H1 (cell line): ENCODE measurements at places on chromosomes 3 and 15.

GRCh38 chr3:155690921-155691320 is 54.0 kb downstream of the PLCH1 start:
- no peaks in the 10 kb centered on the region for H3K4me1 ChIP-seq
- no peak overlapping the region for H3K27ac ChIP-seq
- H3K4me3 ChIP-seq, result no peak overlapping the region
- DNase-seq, result no peak
- H3K27me3 ChIP-seq, result no peaks in the 10 kb centered on the region

DNA sequence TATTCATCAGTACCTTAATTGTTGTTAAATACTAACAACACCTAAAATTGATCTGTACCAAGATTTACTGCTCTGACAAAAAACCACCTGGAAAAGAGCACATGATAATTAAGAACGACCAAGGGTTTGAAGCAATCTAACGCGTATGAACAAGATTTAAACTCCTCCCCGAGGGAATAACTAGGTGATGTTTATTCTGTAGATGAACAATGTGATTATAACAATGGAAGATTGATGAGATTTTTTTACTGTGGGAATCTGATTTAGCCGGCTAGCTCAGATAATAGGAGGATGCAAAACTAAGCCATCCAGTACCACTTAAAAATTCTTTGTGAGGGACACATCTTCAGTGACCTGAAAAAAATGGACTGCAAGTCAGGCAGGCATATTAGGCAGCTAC is 222.1 kb downstream of the FHIT start:
- H3K36me3 ChIP-seq, result no peaks in the 10 kb centered on the region
- H3K27me3 ChIP-seq, result no peaks in the 10 kb centered on the region
- no peak overlapping the region for H3K4me3 ChIP-seq

DNA sequence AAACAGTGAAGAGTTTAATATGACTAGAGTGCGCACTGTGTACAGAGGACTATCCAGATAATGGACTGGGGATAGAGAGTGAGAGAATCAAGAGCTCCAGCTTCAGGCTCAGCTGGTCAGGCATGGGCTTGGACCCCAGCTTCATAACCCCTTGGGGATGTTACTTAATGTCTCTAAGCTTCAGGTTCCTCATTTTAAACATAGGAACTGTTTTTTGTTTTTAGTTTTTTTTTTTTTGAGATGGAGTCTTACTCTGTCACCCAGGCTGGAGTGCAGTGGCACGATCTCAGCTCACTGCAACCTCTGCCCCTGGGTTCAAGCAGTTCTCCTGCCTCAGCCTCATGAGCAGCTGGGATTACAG is 9.9 kb upstream of the BRPF1 start:
- H3K36me3 ChIP-seq, result no peaks in the 10 kb centered on the region
- H3K4me1 ChIP-seq, result no peaks in the 10 kb centered on the region
- H3K4me3 ChIP-seq, result no peak overlapping the region

DNA sequence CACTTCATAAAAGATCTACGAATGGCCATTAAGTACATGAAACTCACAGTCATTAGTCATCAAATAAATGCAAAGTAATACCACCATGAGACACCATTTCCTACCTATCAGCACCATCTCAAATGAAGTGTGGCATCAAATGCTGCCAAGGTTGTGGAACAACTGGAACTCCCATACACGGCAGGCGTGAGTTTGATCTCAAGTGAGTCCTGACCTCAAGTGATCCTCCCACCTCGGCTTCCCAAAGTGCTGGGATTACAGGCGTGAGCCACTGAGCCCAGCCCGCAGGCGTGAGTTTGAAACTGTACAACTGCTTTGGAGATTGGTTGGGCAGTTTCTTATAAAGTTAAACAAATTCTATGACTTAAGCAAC is 28.8 kb upstream of the HDAC11 start:
- no peaks in the 10 kb centered on the region for H3K36me3 ChIP-seq
- no peaks in the 10 kb centered on the region for H3K27me3 ChIP-seq

DNA sequence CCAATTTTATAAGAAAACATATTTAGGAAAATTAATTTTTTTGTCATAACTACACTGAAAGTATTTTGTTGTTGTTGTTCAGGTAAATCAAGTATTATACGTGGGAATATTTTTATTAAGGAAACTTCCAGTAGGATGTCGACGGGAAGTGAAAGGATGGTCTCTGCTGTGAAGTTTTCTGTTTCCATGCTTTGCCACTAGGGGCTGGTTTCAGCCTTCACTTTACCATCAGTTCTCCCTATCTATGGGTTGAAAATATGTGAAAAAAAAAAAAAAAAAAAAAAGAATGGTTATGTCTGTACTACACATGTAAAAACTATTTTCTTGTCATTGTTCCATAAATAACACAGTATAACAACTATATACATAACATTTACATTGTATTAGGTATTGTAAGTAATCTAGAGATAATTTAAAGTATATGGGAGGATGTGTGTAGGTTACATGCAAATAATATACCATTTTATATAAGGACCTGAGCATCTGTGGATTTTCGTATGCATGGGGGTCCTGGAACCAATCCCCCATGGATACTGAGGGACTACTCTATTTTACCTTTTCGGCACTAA is 136.7 kb downstream of the SMAD6 start:
- H3K27ac ChIP-seq, result no peak overlapping the region
- H3K4me3 ChIP-seq, result no peak overlapping the region
- H3K4me1 ChIP-seq, result peaks cover 10% of the 10 kb centered on the region
- no peak for DNase-seq
- H3K27me3 ChIP-seq, result peaks cover 7% of the 10 kb centered on the region

DNA sequence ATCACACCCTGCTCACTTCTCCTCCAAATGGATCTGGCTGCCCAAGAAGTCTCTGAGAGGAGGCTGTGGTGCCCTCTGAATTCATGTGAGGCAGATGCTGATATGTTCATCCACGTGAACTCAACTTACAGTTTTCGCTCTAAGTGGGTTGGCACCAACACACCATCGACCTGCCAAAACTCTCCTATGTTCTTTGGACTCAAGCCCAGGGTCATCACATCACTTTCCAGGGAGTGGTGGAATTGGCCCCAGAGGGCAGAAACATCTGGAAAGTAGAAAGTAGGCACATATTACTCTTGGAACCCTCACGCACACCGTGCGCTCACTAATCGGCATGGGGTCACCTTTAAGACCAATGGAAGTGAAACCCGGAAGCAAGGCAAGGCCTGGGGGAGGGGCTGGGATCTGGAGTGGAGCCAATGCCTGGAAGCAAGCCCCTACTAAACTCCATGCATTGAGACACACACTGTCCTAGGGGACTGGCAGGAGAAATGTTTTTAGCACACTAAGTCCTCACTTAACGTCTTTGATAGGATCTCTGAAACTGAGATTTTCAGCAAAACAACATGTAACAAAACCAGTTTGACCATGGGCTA is 41.4 kb downstream of the SSUH2 start:
- H3K4me3 ChIP-seq, result no peak overlapping the region
- H3K27me3 ChIP-seq, result no peaks in the 10 kb centered on the region
- H3K27ac ChIP-seq, result no peak overlapping the region
- DNase-seq, result no peak
- H3K36me3 ChIP-seq, result no peaks in the 10 kb centered on the region
- no peaks in the 10 kb centered on the region for H3K4me1 ChIP-seq

GRCh38 chr3:46617941-46618340 is 5.6 kb downstream of the FAM240A start:
- H3K36me3 ChIP-seq, result no peaks in the 10 kb centered on the region
- H3K4me1 ChIP-seq, result peaks cover 5% of the 10 kb centered on the region
- no peak overlapping the region for H3K27ac ChIP-seq
- H3K4me3 ChIP-seq, result no peak overlapping the region

GRCh38 chr15:33022629-33023028 is 171.9 kb downstream of the FMN1 start:
- DNase-seq, result no peak
- no peaks in the 10 kb centered on the region for H3K36me3 ChIP-seq
- no peak overlapping the region for H3K27ac ChIP-seq
- H3K4me1 ChIP-seq, result peaks cover 6% of the 10 kb centered on the region
- H3K27me3 ChIP-seq, result no peaks in the 10 kb centered on the region

DNA sequence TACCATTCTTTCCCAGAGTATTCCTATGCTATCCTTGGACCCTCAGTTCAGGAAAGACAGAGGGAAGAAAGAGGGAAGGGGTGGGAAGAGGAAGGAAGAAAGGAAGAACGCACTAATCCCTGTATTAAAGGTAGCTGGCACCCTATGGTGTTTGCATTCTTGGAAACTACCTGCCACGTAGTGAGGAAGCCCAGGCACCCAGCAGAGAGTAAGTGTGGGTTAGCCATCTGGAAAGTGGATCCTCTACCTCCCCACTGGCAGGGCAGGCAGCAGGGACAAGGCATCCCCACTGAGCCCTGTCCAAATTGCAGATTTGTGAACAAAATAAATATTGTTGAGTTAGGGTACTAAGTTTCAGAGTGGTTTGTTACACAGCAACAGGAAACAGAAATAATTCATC is 8.8 kb downstream of the RBP1 start:
- H3K27ac ChIP-seq, result no peak overlapping the region
- H3K4me3 ChIP-seq, result no peak overlapping the region
- no peaks in the 10 kb centered on the region for H3K27me3 ChIP-seq
- no peak for DNase-seq

DNA sequence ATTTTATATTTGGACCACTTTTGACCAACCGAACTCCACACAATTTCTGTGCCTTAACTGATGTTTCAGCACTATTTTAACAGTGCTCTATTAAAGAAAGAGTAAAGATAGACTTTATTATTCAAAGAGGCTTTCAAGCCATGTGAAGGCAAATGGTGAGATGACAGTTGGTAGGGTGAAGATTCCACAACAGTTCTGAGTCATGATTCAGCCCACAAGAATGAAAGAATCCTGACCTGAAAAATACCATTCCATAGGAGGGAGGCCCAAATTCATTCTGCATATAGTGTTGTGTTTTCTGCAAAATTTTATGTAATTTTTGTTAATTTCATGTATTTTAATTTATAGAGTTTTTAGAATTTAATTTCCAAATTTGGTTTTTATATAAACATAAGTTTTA is 135.6 kb upstream of the STAC start:
- H3K4me3 ChIP-seq, result no peak overlapping the region
- no peak overlapping the region for H3K27ac ChIP-seq
- no peaks in the 10 kb centered on the region for H3K27me3 ChIP-seq
- no peaks in the 10 kb centered on the region for H3K4me1 ChIP-seq

DNA sequence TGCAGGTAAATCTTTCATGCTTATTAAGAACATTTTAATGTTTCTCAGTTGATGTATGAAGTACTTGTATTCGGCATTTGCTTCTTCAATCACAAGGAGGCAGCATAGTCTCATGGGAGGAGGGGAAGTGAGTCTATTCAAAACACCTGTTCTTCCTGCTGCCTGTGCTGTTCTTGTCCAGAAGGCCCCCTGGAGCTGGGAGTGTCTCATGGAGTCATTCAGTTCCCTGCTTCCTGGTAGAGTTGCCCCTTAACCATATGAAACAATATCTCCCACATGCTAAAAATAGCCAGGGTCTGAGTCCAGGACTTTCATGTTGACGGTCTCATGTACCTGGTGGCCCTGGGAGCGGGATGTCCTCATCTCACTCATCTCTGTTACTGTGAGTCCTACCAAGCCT is 15.5 kb upstream of the PPP1R2 start:
- H3K36me3 ChIP-seq, result no peaks in the 10 kb centered on the region
- H3K4me3 ChIP-seq, result no peak overlapping the region
- no peak overlapping the region for H3K27ac ChIP-seq
- no peak for DNase-seq
- no peaks in the 10 kb centered on the region; the same call in 1 of the 2 replicates for H3K27me3 ChIP-seq

GRCh38 chr15:64224511-64224910 is 61.7 kb upstream of the PPIB start:
- H3K27me3 ChIP-seq, result no peaks in the 10 kb centered on the region
- no peaks in the 10 kb centered on the region for H3K36me3 ChIP-seq
- DNase-seq, result no peak
- no peak overlapping the region for H3K27ac ChIP-seq
- no peak overlapping the region for H3K4me3 ChIP-seq
- no peaks in the 10 kb centered on the region for H3K4me1 ChIP-seq

DNA sequence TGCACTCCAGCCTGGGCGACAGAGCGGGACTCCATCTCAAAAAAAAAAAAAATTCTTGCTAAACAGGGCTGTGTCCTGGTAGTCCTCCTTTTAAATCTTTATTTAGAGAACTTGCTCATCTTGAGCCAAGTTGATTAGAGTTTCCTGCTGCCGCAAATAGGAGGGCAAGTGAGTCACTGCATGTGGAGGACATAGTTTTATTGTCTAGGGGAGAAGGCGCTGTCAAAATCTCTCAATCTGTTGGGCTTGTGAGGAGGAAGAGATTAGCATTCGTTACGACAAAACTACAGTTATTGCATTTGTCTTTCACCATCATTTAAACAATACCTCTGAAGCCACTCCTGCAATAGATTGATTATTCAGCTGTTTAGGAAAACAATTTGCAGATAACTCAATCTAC is 11.5 kb downstream of the MUC4 start:
- H3K27me3 ChIP-seq, result no peaks in the 10 kb centered on the region
- H3K36me3 ChIP-seq, result no peaks in the 10 kb centered on the region
- H3K4me3 ChIP-seq, result no peak overlapping the region
- H3K4me1 ChIP-seq, result peaks cover 2% of the 10 kb centered on the region
- no peak overlapping the region for H3K27ac ChIP-seq
- no peak for DNase-seq

GRCh38 chr3:169666376-169667165 is 3.1 kb upstream of the MECOM start:
- H3K4me1 ChIP-seq, result peaks cover 14% of the 10 kb centered on the region
- no peaks in the 10 kb centered on the region for H3K36me3 ChIP-seq
- peak overlapping the region; percentile 69 for H3K4me3 ChIP-seq
- peaks cover 36% of the 10 kb centered on the region for H3K27me3 ChIP-seq
- DNase-seq, result peak; percentile 60
- H3K27ac ChIP-seq, result no peak overlapping the region

GRCh38 chr3:110487840-110488239 is 583.8 kb upstream of the NECTIN3 start:
- no peaks in the 10 kb centered on the region for H3K27me3 ChIP-seq
- no peaks in the 10 kb centered on the region for H3K36me3 ChIP-seq
- DNase-seq, result no peak
- no peak overlapping the region for H3K27ac ChIP-seq
- H3K4me3 ChIP-seq, result no peak overlapping the region

DNA sequence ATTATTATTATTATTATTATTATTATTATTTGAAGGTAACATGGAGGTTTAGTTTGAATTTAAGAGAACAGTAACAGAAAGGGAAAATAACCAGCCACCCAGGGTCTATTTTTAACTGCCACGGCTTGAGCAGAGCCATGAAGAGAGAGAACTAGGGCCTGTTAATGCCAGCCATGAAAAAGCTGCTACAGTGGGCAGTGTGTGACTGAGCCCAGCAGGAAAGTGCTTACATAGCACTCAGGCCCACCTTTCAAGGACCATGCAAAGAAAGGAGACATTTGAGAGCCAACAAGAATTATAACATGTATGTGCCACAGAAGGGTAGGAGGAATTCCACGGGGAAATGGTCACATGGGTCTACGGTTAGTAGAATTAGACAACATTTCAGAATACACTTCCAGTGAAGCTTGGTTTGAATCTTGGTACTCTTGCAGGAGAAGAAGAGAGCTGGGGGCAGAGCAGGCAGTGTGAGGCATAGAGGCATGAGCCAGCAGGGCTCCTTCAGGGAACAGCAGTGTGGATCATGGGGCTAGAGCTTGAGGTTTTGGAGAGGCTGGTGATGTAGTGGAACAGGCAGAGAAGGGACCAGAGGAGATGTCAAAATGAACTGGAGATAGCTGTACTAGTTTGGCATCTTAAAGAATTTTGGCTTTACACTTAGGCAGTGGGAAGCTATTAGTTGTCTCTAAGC is 140.7 kb downstream of the CMSS1 start:
- no peaks in the 10 kb centered on the region; the same call in 1 of the 2 replicates for H3K4me1 ChIP-seq
- H3K36me3 ChIP-seq, result no peaks in the 10 kb centered on the region
- DNase-seq, result no peak
- H3K27me3 ChIP-seq, result no peaks in the 10 kb centered on the region
- H3K27ac ChIP-seq, result no peak overlapping the region
- no peak overlapping the region for H3K4me3 ChIP-seq
